ENCODE measurements at places on chromosomes 6 and 20.

GRCh38 chr6:116438590-116439448 is 22.4 kb upstream of the CALHM6 start:
- no peak for DNase-seq

DNA sequence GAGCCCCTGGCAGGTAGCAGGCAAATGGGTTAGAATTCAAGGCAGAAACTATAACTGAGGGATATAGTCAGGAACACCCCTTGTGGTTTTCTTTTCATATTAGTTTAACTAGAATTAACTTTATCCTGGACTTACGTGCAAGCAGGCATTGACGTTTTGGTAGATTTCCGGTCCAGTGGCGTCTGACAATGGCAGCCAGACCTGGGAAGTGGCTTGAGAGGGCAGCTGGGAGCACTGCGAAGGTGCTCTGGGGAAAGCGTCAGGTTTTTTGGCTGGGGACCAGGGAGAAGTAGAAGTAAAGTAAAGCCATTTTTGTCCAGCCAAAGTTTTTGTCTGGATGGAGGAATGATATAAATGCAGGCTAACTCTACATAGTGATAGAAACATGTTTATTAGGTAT is 8.4 kb upstream of the ACSS1 start:
- DNase-seq = no peak

DNA sequence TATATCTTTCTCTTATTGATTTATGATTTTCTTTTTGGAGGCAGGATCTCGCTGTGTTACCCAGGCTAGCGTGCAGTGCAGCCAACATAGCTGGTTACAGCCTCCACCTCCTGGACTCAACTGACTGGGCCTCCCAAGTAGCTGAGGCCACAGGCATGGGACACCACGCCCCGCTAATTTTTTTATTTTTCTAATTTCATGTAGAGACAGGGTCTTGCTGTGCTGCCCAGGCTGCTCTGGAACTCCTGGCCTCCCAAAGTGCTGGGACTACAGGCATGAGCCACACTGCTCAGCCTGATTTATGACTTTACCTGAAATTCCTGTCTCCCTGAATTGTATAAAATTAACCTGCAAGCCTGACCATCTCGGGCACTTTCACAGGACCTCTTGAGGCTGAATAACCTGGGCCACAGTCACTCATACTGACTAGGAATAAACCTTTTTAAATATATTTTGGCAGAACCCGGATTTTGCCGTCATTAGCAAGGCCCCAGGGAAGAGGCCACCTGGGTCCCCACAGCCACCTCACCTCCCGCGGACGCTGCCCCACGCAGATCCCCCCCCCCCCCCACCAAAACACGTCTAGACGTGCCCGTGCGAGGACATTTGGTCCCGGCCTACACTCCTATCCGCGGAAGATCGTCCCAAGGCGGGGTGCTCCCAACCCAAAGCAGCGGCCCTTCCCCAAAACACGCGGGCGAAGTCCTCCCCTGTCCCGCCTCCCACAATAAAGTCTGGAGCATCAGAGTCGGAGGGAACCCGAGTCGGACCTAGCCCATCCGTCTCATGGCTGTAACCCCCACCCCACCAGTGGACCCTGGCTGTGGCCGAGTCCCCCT is 902 bp downstream of the ZNF337 start:
- DNase-seq = no peak

DNA sequence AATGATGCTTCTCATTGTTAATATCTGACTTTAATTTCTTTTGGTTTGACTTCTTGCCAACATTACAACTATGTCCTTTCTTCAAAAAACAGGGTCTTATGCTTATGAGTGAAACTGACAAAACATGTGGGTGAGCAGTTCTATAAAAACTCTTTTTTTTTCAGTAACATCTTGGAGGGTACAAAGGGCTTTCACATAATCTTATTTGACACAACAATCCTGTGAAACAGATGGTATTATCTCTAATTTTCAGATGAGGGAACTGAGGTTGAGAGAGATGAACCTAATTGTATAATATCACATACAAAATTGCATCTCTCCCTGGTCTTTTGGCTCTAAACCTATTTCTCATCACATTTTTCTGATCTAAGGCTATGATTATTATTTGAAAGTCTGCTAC is 38.3 kb downstream of the MAPK14 start:
- DNase-seq = no peak

GRCh38 chr6:156827382-156827781 is 50.2 kb downstream of the ARID1B start:
- no peak for DNase-seq

Measured in kidney capillary endothelial cell (primary cell).